Muscle of back (tissue), 13 donors: ENCODE measurements at places on chromosomes 4 and X.

DNA sequence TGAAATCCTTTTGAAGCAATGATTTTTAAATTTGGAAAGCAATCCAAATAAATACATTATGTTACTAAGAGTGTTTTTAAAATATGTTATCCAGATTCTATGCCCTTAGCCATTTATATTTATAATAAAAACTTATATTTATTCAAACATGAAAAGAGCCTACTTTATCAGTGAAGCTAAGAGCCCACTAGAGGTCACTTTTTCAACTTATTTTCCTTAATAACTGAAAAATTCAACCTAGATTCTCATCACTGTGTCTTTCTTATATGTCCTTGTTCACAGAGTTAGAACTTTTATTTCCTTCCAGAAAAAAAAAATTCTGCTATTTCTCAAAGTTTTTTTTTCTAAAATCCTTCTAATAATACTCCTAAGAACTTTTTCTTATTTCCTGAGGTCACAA, 23.9 kb downstream of the PRDM8 start:
- no peak for DNase-seq

DNA sequence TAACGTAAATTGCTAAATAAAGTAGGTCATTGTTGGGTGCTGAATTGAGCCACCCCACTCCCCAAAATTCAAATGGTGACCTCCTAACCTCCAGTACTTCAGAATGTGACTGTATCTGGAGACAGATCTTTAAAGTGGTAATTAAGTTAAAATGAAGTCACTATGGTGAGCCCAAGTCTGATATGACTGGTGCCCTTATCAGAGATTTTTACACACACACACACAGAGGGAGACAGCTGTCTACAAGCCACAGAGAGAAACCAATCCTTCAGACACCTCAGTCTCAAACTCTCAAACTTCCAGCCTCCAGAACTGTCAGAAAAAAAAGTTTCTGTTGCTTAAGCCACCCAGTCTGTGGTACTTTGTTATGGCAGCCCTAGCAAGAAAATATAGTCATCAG, 879.2 kb upstream of the INTU start:
- no peak for DNase-seq

DNA sequence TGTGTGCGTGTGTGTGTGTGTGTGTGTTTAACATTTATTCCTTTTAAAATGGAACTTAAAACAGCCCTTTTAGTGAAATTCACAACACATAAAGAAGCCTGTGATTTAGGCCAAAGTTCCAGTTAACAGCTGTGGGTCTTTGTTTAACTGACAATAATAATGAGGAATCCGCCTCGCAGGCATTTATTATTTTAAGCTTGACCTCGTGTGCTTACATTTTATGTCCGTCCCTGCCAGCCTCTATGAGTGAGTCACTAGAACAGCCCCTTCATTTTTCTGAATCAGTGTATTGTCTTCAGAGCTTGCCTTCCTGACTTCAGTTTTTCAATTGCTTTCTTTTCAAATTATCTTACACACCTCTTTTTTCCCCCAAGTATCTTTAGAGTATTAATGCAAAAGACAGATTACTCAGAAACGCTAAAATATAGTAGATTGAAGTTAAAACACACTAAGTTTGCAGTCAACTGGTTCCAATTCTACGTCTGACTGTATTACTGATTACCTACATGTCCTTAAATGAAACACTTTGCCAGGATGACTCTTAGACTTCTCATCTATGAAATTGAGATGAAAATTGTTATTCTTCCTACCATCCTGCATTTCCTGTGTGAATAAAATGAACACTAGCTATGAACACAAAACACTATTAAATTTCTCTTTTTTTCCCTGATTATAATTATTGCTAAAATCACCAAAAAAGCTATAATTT, 319.6 kb upstream of the HS3ST1 start:
- DNase-seq = peak; percentile 4

GRCh38 chr4:1487761-1488160, 81.5 kb upstream of the NKX1-1 start:
- no peak for DNase-seq

DNA sequence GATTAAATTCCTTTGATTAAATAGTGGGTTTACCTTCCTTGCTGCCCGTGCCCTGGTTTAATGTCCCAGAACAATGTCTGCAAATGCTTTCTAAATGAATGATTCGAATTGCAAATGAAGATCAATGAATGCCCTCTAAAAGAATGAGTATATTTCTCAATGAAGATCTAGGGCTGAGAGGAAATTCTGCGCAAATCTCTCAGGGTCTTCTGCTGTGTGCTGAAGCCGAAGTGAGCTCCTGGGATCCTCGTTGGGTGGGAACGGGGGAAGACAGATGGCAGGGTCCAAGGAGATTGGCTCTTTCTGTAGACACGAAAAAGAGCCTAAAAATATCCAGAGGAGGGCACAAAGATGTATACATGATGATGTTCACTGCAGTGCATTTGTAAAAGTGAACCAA, 224.8 kb downstream of the STIM2 start:
- no peak for DNase-seq

DNA sequence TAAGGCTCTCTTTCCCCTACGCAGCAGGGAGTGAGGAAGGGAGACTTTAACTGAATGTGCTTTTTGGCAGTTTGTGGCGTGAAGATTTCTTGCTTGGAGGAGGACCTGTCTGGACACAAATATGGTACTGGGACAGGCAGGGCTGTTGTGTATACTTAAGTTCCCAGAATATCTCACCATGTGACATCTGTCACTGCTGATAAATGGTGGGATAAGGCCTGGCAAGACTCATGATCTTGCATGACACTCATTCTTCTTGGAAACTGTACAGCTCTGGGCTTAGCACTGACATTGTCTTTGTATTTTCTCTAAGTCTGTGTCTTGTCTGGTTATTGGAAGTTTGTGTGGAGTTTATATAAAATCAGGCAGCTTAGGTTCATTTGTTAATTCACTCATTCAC, 93.1 kb downstream of the STK32B start:
- DNase-seq = no peak

- DNase-seq = no peak
Measured at GRCh38 chr4:61067381-61067780, 132.7 kb upstream of the ADGRL3 start.

GRCh38 chr4:98586962-98587354, 71.5 kb downstream of the TSPAN5 start:
- DNase-seq = no peak

- DNase-seq = no peak
Measured at GRCh38 chrX:107744868-107745267, 30.7 kb downstream of the TSC22D3 start.

- no peak for DNase-seq
Measured at GRCh38 chrX:9938516-9938915, 28.6 kb upstream of the CLDN34 start.

GRCh38 chr4:159227378-159227777, 124.5 kb downstream of the RAPGEF2 start:
- DNase-seq = no peak

- DNase-seq = no peak
Measured at GRCh38 chrX:101385795-101386541, at the start of gene BTK. Gene BTK, minus strand, starts transcription at chrX:101386191. Its CDS starts 10,907 bp downstream, at chrX:101375284.

DNA sequence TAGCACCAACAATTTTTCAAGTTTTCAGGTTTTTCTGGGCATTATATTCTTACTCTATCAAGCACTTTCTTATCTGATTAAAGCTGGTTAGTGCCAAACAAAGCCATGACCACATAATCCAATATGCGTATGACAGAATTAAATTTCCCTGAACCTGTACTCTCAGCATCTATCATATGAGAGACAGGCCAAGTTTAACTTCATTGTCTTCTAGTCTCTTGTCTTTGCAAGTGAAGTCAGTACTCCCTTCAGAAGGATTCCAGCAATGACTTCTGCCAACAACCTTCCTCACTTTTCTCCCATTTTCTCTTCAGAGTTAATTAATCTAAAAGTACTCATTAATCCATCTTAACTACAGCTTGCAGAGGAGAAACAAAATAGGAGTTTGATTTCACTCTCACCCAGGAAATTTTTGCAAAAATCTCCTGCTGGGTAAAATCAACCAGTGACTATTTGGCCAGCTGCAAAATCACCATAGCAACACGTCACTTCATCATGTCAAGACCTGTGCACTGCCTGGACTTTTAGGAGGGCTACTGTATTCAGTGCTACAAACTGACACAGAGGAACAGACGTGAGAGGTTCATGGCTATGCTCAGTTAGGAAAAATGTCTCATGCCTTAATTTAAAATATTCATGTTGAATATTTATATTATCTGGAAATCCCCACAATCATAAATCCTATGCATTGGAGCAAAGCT, 208.4 kb downstream of the ANTXR2 start:
- no peak for DNase-seq

GRCh38 chrX:3521396-3521795, 174.9 kb upstream of the MXRA5 start:
- DNase-seq = no peak

DNA sequence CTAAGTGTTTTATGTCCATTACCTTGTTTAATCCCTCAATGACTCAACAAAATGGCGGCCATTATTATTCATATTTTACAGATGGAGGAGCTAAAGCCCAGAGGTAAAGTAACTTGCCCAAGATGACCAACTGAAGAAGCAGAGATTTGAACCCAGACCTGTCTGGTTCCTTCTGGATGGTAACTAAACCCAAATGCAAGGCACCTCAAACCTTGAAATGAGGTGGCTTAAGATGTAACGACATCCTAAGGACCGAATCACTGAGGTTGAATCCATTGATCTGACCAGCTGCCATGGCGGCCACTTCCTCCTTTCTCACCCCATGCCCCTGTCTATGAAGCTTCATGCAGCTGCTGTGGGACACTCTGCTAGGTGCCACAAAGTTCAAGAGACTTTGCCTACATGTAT, 932 bp downstream of the TLR10 start:
- no peak for DNase-seq

DNA sequence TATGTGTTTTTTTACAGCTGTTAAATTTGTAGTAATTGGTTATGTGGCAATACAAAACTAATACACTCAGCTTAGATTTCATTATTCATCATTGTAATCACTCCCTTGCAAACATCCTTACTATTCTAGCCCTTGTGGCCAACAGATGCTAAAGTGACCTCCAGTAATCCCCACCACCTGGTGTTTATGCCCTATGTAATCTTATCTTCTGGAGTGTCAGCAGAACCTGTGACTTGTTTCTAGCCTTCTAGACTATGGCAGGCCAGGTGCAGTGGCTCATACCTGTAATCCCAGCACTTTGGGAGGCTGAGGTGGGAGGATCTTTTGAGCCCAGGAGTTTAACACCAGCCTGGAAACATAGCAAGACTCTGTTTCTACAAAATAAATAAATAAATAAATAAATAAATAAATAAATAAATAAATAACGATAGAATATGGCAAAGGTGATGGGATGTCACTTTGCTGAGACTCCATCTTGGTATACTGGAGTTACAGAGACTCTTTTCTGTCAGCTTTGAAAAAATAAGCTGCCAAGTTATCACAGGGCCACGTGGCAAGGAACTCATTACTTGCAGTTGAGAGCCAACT, 12.3 kb upstream of the TSR2 start:
- no peak for DNase-seq

DNA sequence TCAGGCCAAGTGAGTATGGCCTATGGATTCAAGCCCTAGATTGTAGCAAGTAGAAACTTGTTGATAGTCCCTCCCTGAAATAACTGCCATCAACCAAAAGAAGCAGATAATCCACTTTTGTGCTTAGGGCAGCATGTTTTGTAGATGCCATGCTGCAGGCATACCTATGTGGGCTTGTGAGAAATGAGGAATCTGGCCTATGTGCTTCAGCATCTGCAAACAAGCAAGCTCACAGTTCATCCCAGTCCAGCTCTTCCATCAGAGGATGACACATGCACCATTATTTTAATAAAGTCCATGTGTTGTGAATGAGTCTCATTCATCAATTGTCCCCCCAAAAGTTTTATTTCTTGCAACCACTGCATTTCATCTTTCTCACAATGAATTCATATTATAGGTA, 421.9 kb upstream of the DIPK2B start:
- DNase-seq = peak; percentile 71

GRCh38 chr4:1763550-1764080, 29.5 kb upstream of the FGFR3 start:
- peak; percentile 51 for DNase-seq

- no peak for DNase-seq
Measured at GRCh38 chrX:27057883-27058282, 405.3 kb downstream of the PPP4R3C start.

GRCh38 chr4:76773766-76774165, 124.2 kb downstream of the SOWAHB start:
- no peak for DNase-seq

DNA sequence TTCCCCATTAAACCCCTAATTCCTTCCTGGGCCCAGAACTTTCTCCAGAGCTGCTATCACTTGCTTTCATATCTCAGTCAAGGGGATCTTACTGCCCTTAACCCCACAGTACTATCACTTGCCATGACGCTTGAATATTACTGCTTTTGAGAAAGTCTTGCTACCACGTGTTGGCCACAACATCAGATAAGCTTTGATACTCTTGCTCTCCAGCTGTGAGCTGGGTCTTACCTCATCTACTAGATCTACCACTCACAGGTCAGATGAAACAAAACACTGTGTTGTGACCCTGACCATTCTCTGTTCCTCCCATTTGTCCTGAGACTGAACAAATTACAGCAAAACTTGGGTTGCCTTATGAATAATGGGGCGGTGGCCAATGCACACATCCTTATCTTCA, 12.1 kb upstream of the TAPT1 start:
- no peak for DNase-seq
